ENCODE measurements at places on chromosomes 13 and 19.

GRCh38 chr13:112510002-112510780 is 77.8 kb downstream of the TUBGCP3 start:
- ATAC-seq = no peak

DNA sequence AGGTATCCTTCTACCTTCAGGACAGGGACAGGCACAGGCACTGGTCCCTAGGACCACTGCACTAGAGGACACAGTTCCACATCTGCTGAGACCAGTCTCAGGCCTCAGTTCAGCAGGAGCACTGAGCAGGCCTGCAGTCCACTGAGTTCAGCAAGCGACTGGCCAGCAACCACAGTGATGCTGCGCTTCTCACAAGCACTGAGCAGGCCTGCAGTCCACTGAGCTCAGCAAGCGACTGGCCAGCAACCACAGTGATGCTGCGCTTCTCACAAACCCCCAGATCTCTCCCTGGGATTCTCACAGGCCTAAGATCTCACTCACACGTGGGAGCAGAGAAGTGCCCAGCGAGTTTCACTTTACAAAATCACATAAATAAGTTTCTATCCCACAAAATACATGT is 140.6 kb downstream of the IRS2 start:
- no peak for ATAC-seq

DNA sequence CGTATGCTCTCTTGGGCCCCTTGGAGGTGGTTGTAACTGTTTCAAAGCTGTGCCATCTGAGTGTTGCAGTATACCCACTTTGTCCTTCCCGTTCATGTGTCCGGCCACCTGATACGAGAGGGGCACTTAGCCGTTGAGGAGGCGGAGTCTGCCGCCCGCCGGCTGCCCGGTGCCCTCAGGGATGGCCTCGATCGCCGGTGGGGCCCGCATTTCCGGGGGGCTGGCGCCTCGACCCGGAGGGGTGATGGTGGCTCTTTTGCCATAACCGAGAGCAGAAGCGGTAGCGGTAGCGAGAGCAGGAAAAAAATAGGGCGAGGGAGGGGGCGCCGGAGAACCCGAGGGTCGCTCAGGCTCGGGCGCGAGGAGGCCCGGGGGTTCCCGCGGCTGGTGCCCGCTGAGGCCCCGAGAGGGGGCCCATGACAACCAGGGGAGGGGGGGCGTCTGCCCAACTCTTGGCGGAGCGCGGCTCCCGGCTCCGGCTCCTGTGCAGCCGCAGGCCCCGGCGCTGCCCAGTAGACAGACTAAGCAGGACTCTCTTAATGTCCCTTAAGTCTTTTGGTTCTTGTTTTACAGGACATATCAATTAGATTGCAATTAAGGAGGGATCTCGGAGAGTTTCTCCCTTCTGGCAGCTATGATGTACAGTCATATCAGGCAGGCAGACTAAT is 342.7 kb upstream of the SGCG start:
- ATAC-seq = no peak

DNA sequence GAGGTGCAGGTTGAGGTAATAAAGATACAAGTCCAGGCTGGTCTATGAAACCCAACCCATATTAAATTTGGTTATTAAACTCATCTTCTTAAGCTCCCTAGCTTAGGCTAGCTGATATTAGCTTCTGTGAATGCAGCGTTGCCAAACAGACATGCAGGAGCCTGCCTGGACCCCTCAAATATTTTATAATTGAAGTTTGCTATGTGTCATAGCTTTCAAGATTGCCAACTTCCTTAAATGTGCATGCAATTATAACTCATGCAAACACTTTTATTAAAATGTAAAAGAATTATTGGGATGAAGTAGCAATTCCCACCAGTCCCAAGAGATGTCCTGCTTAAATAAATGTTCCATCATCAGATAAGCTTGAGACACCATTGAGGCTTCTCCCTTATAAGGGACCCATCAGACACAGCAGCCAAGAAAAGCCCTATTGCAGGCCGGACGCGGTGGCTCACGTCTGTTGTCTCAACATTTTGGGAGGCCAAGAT is 51.3 kb downstream of the MBNL2 start:
- ATAC-seq = no peak

Measured in gastroesophageal sphincter (tissue), 4 donors.